ENCODE measurements at places on chromosomes 7 and 10. TPM values are rescaled to one million over a fixed set of nuclear protein-coding genes. Genes with fewer than 3 reads are reported as not detected.

Gene PILRA
- total RNA-seq = 0.31 TPM

DNA sequence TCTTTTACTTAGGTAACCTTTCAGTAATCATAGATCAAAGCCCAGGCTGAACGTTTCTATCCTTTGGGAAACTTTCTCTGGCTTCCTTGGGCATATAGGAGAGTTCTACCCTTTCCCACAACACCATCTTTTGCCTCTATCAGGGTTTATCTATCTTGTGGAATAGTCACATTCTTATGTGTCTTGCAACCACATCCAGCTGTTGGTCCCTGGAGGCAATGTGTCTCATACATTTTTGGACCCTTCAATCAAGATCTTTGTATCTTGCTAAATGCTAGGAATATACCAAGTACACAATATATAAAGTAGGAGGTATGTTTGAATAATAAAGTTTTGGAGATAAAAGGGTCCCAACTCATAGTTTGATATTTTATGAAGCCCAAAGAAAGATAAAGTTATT is 121.7 kb downstream of the RNLS start:
- no peak overlapping the region for H3K4me3 ChIP-seq
- no peaks in the 10 kb centered on the region for H3K4me1 ChIP-seq
- DNase-seq = no peak
- peaks cover 7% of the 10 kb centered on the region for H3K27me3 ChIP-seq

GRCh38 chr7:24963218-24963617 is 16.8 kb downstream of the OSBPL3 start:
- H3K4me3 ChIP-seq = no peak overlapping the region
- no peak for DNase-seq
- H3K36me3 ChIP-seq = peaks cover 28% of the 10 kb centered on the region

Gene PTF1A
- not detected for total RNA-seq

Gene OLAH
- not detected for total RNA-seq

GRCh38 chr10:114403541-114404161 is 651 bp downstream of the AFAP1L2 start:
- no peaks in the 10 kb centered on the region for H3K36me3 ChIP-seq
- peaks cover 7% of the 10 kb centered on the region for H3K4me1 ChIP-seq
- H3K27ac ChIP-seq = no peak overlapping the region
- no peak overlapping the region for H3K4me3 ChIP-seq
- DNase-seq = no peak

Gene AEBP1
- 82.7 TPM for total RNA-seq

DNA sequence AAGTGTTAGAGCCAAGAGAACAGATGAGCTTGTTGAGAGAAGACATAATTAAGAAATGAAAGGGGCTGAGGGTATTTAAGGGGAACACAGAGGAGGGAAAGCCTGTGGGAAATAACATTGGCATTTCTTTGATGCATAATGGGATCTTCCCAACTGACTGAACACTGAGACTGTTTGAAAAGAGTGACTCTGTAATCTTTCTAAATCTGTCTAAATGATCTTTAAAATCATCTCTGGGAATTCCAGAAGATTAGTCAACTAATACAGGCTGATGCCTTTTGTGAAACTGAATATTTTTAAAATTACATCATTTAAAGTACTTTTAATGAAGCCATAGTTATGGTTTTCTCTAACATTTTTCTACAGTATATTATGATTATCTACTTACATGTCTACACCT is 17.4 kb upstream of the SLC35G1 start:
- peaks cover 2% of the 10 kb centered on the region for H3K27me3 ChIP-seq
- peak overlapping the region; percentile 1 for H3K4me3 ChIP-seq
- DNase-seq = peak; percentile 45
- peak overlapping the region; percentile 32 for H3K27ac ChIP-seq

Gene GALNT17
- not detected for total RNA-seq

DNA sequence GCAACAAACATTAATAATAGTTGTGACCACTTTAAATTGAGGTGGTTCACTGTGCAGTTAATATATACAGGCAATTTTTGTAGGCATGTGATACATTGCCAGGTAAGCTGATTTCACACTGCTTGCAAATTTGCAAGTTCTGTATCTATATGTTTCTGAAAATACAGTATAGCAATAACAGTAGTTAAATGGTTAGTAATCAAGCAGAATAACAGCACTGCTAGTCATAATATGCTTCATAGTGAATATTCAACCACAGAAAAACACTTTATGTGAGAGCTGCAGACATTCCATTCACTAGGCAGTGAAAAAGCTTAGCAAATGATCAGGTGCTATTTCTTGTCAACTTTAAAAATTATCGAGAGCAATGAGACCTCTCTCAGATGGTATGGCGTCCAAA is 28.9 kb downstream of the SLC26A4 start:
- H3K4me1 ChIP-seq = peaks cover 49% of the 10 kb centered on the region
- no peak overlapping the region for H3K4me3 ChIP-seq
- H3K27ac ChIP-seq = no peak overlapping the region
- no peaks in the 10 kb centered on the region for H3K27me3 ChIP-seq
- H3K36me3 ChIP-seq = no peaks in the 10 kb centered on the region

Gene SNCG
- total RNA-seq = 2.4 TPM

DNA sequence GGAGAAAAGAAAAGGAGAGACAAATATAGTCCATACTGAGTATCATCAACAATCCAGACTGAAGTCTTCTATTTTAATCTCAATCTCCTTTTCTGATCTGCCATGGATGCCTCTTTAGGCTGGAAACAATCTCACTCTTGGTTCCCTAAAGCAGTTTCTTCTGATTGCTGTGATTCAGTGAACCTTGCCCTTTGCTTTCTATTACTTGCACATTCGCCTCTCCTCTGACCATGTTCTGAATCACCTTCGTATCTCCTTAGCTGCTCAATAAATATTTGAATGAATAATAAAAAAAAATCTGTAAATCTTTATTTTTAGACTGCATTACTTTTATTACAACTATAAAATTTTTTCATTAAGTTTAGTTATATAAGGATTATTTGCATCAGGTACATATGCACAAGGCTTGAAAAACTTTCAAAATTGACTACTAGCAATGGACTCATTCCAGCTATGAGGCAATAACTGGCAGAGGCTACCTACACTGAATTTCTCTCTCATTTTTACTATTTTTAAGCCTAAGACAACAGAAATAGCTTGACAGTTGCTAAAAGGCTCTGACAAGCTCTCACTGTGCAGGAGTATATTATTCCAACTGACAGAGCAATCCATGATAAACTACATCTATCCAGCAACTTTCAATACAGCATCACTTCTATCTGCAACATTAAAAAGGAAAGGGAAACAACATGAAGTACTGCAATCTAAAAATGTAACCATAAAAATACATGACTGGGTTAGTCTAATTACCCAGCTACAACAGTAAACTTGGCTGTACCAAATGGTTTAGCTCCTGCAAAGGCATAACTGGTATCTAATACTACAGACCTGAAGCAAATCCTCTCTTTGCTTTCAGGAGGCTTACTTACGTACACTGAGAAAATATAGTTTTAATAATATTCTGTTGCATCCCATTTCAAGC is 25.6 kb downstream of the TM9SF3 start:
- DNase-seq = no peak
- H3K36me3 ChIP-seq = peaks cover 30% of the 10 kb centered on the region

Data from HFFc6 (cell line).